ENCODE measurements at places on chromosomes 6 and 20. TPM values are rescaled to one million over a fixed set of nuclear protein-coding genes. Genes with fewer than 3 reads are reported as not detected.

LY6G6C gene
- total RNA-seq = not detected

CFB gene
- 0.76 TPM for total RNA-seq

- H3K36me3 ChIP-seq = peaks cover 5% of the 10 kb centered on the region
- DNase-seq = no peak
- H3K4me1 ChIP-seq = peaks cover 66% of the 10 kb centered on the region
- no peaks in the 10 kb centered on the region for H3K27me3 ChIP-seq
These were observed 21.0 kb downstream of the MAP3K5 start for GRCh38 chr6:136771306-136771705.

- no peak overlapping the region for H3K4me3 ChIP-seq
- no peak for DNase-seq
- H3K27me3 ChIP-seq = no peaks in the 10 kb centered on the region
- H3K36me3 ChIP-seq = no peaks in the 10 kb centered on the region
- no peak overlapping the region for H3K27ac ChIP-seq
These were observed 16.5 kb downstream of the CARMIL1 start for GRCh38 chr6:25295651-25296050.

- H3K27me3 ChIP-seq = peaks cover 49% of the 10 kb centered on the region
- no peak for DNase-seq
- peaks cover 1% of the 10 kb centered on the region for H3K36me3 ChIP-seq
- no peak overlapping the region for H3K27ac ChIP-seq
- H3K4me3 ChIP-seq = no peak overlapping the region
These were observed 10.5 kb upstream of the TBX18 start for GRCh38 chr6:84774985-84775284.

DNA sequence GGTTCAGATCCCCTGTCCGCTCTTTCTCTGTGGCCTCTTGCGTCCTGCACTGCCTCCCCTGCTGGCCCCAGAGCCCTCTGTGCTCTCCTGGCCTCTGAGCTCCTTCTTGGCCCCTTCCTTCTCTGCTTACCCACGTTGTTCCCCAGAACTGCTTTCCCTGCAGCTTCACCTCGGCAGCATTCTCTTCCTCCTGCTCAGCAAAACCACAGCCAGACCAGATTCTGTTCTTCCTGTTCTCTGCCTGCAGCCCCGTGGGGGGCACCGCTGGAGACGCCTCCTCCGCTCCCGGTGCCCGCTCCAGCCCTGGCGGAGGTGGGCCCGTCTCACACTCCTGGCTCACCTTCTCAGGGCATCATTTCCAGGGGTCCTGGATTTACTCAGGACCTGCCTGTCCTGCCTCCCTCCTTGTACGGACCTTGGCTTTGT lies 59.7 kb downstream of the TCP11 start:
- no peaks in the 10 kb centered on the region for H3K4me1 ChIP-seq
- H3K36me3 ChIP-seq = peaks cover 10% of the 10 kb centered on the region
- DNase-seq = no peak
- no peak overlapping the region for H3K4me3 ChIP-seq

- H3K27me3 ChIP-seq = no peaks in the 10 kb centered on the region
- H3K4me1 ChIP-seq = peaks cover 18% of the 10 kb centered on the region
- H3K4me3 ChIP-seq = no peak overlapping the region
- no peak for DNase-seq
These were observed 43.1 kb downstream of the ASCC3 start for GRCh38 chr6:100838011-100838410.

DNA sequence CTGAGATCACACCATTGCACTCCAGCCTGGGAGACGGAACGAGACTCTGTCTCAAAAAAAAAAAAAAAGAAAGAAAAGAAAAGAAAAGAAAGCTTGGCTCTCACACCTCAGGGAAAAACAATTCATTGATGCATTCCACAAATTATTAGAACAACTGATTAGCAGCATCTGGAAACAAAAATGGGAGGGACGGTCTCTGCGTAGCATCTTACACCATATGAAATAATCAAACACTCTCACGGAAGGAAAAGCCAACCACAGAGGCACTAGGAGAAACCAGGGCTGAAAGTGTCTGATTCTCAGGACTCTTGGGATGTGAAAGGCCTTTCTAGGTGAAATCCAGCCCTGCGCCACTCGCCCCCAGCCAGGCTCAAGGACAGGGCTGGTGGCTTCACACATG lies 2.3 kb upstream of the HELZ2 start:
- no peak overlapping the region for H3K4me3 ChIP-seq
- no peaks in the 10 kb centered on the region for H3K4me1 ChIP-seq
- H3K27me3 ChIP-seq = peaks cover 2% of the 10 kb centered on the region
- no peaks in the 10 kb centered on the region for H3K36me3 ChIP-seq

GRCh38 chr6:139812939-139813338 lies 438.5 kb upstream of the CITED2 start:
- H3K4me1 ChIP-seq = no peaks in the 10 kb centered on the region
- no peaks in the 10 kb centered on the region for H3K36me3 ChIP-seq
- no peak overlapping the region for H3K4me3 ChIP-seq
- H3K27ac ChIP-seq = no peak overlapping the region

DNA sequence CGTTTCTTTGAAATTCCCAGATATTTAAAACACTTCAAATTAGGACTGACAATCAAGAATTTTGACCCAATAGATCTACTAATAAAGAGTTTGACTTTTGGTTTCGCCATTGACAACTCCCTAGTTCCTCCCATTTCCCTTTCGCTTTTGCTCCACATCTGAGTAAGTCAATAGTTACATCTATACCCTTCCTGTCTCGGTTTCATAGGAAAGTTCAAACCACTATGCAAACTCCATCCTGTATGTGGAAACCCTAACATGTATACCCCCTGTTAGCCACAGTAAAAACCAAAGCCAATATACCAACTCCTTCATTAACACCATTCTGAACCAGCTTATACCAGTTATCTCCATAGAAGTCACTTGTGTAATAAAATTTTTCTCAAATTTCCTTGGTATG lies 311.1 kb downstream of the MMUT start:
- H3K36me3 ChIP-seq = peaks cover 1% of the 10 kb centered on the region
- no peak overlapping the region for H3K27ac ChIP-seq
- no peak for DNase-seq
- H3K27me3 ChIP-seq = no peaks in the 10 kb centered on the region
- H3K4me3 ChIP-seq = no peak overlapping the region

All from activated CD4-positive, alpha-beta memory T cell treated with anti-CD3 and anti-CD28 coated beads for 36 hours (primary cell).